ENCODE measurements at places on chromosomes 6 and 20.

DNA sequence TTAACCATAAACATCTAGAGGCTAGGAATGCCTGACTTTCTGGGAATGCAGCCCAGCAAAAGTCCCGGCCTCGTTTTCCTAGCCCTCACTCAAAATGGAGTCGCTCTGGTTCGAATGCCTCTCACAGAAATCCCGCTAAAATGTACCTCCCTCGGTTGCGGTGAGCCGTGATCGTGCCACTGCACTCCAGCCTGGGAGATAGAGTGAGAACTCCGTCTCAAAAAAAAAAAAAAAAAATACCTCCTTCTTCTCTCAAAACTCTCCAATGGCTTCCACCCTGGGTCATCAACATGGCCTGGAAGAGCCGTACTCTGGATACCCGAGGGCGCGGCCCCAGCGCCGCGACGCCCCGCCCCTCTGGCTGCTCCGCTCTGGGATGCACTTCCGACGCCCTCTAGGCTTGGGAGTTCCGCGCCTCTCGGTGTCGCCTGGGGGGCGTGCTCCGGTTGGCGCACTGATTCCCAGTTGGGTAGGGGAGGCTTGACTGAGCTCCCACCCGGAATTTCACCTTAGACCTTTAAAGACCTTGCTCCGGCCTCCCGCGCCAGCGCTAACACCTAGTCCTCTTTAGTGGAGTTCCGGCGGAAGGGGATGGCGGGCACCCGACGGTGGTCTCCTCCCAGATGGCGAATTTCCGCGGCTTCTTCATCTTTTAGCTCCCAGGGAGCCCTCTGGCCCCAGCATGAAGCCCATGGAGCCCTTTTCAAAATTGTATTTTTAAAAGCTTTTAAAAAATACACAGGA lies 12.3 kb downstream of the HMGN4 start:
- peak; percentile 61 for DNase-seq

DNA sequence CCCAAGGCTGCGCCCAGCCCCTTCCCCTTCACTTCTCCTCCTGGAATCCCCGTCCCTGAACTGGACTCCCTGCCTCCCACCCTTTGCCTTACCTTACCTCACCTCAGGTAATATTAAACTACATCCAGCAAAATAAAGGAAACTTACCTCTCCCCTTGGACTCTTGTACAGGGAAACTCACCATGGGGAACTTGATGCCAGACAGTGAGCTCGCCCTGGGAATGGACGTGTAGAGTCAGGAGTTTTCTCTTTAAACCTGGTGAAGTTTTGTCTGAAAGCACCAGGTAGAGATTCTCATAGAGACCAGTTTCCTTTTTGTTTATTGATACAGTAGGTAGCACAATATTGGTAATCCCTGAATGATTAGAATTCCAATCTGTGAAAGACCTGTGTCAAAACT lies 544 bp upstream of the HLA-C start:
- DNase-seq, result no peak

DNA sequence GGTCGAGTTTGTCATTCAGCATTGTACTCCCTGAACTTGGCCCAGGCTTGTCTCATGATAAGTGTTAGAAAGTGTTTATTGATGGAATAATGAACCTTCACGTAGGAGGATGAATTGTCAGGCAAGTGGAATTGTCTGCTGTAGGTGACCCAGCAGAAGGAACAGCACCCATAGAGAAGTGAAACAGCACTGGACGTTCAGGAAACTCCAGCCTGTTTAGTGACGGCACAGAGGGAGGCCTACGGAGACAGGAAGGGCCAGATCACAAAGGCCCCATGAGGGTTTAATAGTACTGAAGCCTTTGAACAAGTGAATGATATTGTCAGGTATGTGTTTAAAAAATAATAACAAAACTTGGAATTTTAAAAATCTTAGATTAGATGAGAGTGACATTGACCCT lies 2.9 kb downstream of the STX11 start:
- no peak for DNase-seq

DNA sequence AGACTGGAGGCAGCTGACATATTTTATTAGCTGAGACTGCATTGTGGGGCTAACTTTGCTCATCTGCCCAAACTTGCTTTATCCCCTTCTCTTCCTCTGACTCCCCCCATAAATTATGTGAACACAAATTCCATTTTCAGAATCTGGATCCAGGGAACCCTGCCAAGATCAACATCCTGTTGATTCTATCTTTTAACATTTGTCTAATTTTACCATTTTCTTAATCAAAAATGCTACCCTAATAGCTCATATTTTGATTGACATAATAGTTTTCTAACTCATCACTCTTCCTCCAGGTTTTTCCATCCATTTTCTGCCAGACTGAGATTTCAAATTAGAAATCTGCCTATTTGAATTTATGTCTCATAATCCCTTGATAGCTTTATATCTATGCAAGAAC lies 184.7 kb upstream of the PRSS16 start:
- DNase-seq, result no peak

- peak; percentile 81 for DNase-seq
Measured at GRCh38 chr6:133631421-133631820, 257.5 kb upstream of the TCF21 start.

- DNase-seq, result peak; percentile 68
Measured at GRCh38 chr6:39530201-39530759, 194.9 kb downstream of the KIF6 start.

DNA sequence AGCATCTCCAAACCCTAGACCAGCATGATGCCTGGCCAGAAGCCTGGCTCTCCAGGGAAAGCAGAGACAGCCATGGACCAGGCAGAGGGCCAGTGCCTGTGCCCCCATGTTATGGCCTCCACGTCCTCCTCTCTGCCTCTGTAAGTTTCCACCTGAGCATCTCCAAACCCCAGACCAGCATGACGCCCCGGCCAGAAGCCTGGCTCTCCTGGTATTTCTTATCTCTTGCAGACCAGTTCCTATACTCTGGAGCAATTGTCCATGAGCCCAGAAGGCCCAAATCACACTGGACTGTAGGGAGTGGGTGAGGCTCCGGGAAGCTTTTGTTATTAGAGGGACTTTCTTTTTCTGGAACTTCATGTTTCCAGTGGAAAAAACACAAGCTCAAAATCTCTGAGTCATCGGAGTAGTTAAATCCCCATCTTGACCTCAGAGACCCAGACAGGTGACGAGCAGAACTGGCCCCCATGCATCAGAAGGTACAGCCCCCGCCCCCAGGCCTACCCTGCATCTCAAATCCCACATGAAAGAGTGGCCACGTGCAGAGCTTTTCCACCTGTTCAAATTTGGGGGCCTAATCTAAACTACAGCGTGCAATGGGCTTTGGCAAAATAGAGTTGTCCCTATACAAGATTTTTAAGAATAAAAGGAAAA lies 110.2 kb upstream of the FOXQ1 start:
- no peak for DNase-seq

DNA sequence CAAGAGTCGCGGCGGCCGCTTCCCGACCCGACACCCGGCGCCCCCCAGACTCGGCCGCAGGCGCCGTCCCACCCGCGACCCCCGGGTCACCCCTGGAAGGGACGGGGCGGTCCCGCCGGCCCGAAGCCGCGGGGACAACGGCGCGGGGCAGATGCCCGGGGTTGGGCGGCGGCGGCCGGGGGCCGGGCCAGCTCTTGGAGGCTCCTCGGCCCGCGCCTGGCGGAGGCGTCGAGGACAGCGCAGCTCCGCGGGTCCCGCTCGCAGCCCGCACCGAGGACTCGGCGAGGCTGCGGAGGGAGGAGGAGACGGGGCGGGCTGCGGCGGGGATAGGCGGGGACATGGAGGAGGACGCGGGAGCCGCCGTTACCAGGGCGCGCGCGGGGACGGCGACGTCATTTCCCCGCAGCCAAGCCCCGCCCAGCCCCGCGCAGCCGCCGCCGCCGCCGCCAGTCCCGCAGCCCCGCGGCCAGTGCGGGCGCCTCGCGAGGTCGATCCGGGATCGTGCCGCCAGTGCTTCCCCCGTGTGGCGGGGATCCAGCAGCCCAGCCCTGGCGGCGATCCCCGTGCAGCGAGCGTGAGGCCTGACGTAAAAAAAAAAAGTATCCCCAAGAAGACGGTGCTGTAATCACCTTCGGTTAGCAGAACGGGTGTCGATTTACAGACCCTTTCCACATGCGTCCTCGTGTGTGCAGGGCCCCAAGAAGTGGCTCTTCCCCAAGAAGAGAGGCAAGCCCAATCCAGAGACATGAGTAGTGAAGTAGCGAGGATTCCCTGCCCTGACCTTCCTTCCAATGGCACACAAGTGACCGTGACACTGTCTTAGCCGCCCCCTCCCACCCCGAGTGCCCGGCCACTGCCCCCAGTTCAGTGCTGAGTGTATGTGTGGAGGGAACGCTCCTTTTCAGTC lies at the start of gene FAM184A:
Gene FAM184A, minus strand, starts transcription at position 289 of the 907 bp plus-strand sequence. CDS start 365 bp downstream, outside the sequence.
- peak; percentile 72 for DNase-seq

GRCh38 chr6:50463931-50464330 lies 249.4 kb upstream of the TFAP2D start:
- no peak for DNase-seq

- DNase-seq, result no peak
Measured at GRCh38 chr6:41602422-41602743, 35.9 kb upstream of the MDFI start.

DNA sequence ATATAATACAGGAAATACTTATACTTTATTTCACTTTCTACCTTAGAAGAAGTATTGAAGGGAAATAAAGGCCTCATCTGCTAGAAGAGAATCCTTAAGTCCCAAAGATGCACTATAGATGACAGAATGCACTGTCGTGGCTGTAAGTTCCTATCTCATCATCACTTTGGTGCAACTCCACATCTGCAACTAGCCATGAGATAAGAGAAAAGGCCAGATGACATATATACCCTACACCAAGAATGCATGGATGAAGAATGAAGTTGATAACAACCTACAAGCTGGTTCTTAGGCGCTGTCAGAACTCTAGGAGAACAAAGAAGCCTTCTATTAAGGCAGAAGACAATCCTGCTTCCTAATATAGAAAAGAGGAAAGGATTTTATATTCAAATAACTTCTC lies 11.6 kb upstream of the PLN start:
- no peak for DNase-seq

DNA sequence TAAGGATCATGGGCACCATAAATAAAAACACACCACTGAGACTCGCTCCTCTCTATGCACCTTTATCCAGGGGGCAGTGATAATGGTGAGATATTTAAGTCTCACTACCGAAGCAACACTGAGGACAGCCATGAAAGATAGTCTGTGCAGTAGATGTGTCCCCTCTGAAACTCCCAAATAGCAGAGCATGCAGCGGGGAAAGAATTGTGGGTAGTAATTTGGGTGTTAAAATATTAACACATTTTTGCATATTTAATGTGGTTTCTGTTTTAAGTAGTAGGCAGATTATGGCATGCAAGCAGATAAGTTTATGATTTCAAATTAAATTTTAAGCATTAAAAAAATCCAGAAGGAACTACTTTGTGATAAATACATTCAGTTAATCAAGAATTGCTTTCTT lies 82.7 kb downstream of the CTNNBL1 start:
- no peak for DNase-seq

GRCh38 chr20:19688031-19688806 lies 69.8 kb upstream of the RIN2 start:
- DNase-seq, result peak; percentile 87

DNA sequence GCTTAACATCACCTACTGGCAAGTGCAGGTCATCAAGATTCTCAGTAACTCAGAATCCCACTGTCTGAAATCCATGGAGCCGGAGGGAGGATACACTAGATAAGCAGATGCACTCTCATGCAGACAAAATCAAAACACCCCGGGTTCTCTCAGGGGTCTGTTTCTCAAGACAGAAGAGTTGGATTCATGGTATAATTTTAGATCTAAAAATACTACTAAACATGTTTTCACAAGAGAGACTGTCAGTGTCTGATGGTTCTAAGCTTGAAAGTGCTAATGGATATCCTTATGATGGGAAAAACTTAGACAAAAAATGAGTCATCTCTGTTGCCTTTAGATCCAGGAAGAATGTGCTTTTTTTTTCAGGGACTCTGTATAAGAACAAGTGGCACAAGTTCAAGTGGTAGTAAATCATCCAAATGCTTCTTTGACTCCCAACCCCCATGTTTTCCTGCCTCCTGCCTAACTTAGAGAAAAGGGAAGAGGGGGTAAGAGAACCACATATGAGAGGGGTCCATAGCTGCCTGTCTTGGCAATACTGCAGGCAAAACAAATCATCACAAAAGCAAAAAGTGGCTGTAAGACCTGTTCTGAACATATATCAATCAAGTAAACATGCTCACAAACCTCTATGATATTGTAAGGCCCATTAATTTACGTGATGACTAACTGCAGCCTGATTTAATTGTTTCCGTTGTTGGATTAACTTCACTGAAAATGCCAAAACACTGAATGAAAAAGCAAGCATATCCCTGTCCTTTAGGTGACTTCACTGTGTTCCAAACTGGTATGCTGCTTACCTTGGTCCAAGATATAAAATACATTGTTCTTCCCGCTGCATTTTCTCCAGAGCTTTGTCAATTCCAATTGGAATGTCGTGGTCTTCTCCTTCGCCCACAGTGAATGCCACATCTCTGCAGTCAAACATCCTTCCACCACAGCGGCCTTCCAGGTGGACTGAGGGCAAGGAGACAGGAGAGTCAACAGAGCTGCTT lies 84.0 kb upstream of the TULP1 start:
- peak; percentile 96 for DNase-seq

DNA sequence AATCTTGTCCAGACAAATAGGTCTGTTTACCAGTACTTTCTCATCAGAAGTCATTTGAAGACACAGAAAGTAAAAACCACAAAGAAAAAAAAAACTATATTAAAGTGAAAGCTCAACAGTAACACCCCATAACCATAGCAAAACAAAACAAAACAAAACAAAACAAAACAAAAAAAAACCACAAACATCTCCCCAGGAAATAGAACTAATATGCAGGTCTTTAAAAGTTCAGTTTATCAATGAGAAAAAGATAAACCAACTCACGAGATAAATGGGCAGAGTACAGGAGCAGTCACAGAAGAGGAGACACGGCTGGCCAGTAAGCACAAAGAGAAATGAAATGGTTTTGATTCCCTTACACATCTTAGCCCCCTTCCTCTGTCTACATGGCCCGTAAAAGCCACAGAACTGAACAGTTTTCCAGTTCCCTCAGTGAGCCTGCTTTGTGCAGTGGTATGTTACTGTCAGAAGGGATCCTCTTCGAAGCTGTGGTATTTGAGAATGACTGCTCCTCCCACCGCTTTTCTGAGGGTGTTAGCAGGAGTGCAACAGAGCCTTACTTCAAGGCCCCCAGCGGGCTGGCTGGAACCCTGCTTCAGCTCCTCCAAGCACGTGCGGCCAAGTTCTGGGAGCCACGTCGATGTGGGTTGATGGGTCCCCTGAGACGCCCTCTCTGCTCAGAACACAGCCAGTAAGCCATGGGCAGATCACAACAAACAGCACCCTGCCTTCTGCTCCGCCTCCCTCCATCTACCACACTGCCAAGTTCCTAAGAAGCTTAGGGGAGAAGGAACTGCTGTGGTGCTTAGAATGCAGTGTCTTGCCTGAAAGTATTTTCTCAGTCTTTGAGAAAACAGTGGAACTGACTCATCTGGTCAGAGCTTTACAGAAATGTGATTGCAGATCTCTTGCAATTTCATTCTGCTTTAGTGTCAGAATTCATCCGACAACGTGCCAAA lies 14.0 kb downstream of the UST start:
- DNase-seq, result peak; percentile 89

- DNase-seq, result peak; percentile 67
Measured at GRCh38 chr6:11700118-11700718, 78.4 kb downstream of the ADTRP start.

Data from mesenchymal stem cell (in vitro differentiated cells and primary cell).